ENCODE measurements at places on chromosomes 5 and 9. TPM values are rescaled to one million over a fixed set of nuclear protein-coding genes. Genes with fewer than 3 reads are reported as not detected.

Gene SV2C
- total RNA-seq: not detected

Gene HSD17B4
- total RNA-seq: 58.1 TPM

Gene SPATA31D3
- not detected for total RNA-seq

Gene PAX5
- total RNA-seq: 0.09 TPM

Gene IL4
- total RNA-seq: not detected

Gene PCDHB13
- 0.06 TPM for total RNA-seq

Gene SPINK5
- total RNA-seq: not detected

Gene ASTN2
- 4.1 TPM for total RNA-seq

Gene HSPB3
- 0.24 TPM for total RNA-seq

Gene LPAR1
- 22.1 TPM for total RNA-seq
